Subcutaneous adipose tissue (tissue), 4 donors: ENCODE measurements at places on chromosomes 7 and 10. TPM values are rescaled to one million over a fixed set of nuclear protein-coding genes. Genes with fewer than 3 reads are reported as not detected.

SPDYE3 gene
- not detected for total RNA-seq

C10orf67 gene
- total RNA-seq, result not detected

CHRM2 gene
- total RNA-seq, result not detected

SUN3 gene
- not detected for total RNA-seq

GPR158 gene
- total RNA-seq, result 0.16 TPM

TMEM229A gene
- not detected for total RNA-seq

MYPN gene
- not detected for total RNA-seq

MMD2 gene
- not detected for total RNA-seq

CACNA2D1 gene
- total RNA-seq, result 125 TPM

MSMB gene
- total RNA-seq, result not detected

ADAMTS14 gene
- total RNA-seq, result not detected

KBTBD2 gene
- total RNA-seq, result 38.4 TPM

ANKRD1 gene
- not detected for total RNA-seq

CD36 gene
- total RNA-seq, result 3,155 TPM

OPALIN gene
- total RNA-seq, result not detected

CXCL12 gene
- 106 TPM for total RNA-seq

SNCG gene
- 362 TPM for total RNA-seq

NKX1-2 gene
- not detected for total RNA-seq

PAPSS2 gene
- total RNA-seq, result 57.8 TPM

FEZF1 gene
- total RNA-seq, result not detected

CYP3A7 gene
- total RNA-seq, result not detected

FAM237B gene
- total RNA-seq, result not detected

OR2A5 gene
- total RNA-seq, result not detected
